Osteoblast (primary cell): ENCODE measurements at places on chromosomes 5 and 9. TPM values are rescaled to one million over a fixed set of nuclear protein-coding genes. Genes with fewer than 3 reads are reported as not detected.

DNA sequence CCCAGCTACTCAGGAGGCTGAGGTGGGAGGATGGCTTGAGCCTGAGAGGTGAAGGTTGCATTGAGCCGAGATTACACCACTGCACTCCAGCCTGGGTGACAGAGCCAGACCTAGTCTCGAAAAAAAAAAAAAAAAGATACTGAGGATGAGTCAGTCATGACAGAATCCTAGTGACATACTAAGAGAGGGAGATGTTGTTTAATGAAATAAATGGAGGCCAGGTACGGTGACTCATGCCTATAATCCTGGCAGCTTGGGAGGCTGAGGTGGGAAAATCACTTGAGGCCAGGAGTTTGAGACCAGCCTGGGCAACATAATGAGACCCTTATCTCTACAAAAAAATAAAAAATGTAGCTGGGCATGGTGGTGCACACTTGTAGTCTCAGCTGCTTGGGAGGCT lies 107.2 kb downstream of the ZFAND5 start:
- peaks cover 3% of the 10 kb centered on the region for H3K27me3 ChIP-seq
- no peak for DNase-seq
- no peaks in the 10 kb centered on the region for H3K36me3 ChIP-seq
- H3K4me3 ChIP-seq, result no peak overlapping the region

GRCh38 chr5:131297886-131298285 lies 34.0 kb downstream of the CDC42SE2 start:
- H3K27me3 ChIP-seq, result no peaks in the 10 kb centered on the region
- no peak overlapping the region for H3K27ac ChIP-seq
- H3K36me3 ChIP-seq, result no peaks in the 10 kb centered on the region
- no peaks in the 10 kb centered on the region for H3K4me1 ChIP-seq
- no peak overlapping the region for H3K4me3 ChIP-seq

DNA sequence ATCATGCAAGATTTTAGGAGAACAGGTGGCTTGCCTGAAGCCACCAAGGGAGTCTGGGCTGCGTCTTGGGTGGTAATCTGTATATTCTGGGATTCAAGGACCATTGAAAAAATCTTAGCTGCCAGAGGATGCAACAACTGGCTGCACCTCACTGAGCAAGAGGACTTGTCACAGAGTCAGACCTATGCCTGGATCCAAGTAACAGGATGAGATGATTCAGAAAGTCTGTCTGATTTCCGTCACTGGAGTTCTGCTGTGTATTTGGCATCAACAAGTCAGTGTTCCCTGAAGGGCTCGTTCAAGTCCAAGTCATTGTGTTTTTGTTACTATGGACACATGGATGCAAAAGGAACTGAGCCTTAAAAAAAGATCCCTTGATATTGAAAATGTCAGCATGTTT lies 37.8 kb upstream of the CARTPT start:
- H3K27ac ChIP-seq, result no peak overlapping the region
- H3K4me1 ChIP-seq, result no peaks in the 10 kb centered on the region
- no peaks in the 10 kb centered on the region for H3K36me3 ChIP-seq
- no peak overlapping the region for H3K4me3 ChIP-seq
- DNase-seq, result no peak

GRCh38 chr9:112437406-112437805 lies 49.2 kb upstream of the KIAA1958 start:
- H3K27me3 ChIP-seq, result no peaks in the 10 kb centered on the region
- no peaks in the 10 kb centered on the region for H3K4me1 ChIP-seq
- no peaks in the 10 kb centered on the region for H3K36me3 ChIP-seq
- no peak overlapping the region for H3K4me3 ChIP-seq

GRCh38 chr5:118176146-118176545 lies 812.2 kb downstream of the DTWD2 start:
- H3K27ac ChIP-seq, result no peak overlapping the region
- no peaks in the 10 kb centered on the region for H3K4me1 ChIP-seq

DNA sequence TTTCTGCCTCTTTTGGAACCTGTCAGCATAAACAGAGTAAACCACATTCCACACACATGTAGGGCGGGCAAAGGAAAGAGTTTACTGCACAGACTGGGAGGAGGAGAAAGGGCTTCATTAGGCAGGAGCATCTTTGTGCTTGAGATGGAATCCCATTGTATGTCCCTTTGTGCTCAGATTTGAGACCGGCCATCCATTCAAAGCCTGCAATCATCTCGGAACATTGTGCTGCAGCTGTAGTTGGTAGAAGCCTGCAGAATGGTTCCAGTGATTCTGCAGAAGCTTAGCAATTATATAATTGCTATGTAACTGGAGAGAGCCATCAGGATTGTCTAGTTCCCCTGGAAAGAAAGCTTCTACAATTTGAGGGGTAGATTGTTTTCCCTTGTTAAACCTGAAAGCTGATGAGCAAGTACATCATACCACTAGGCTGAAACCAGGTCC lies 16.5 kb downstream of the ZNF462 start:
- H3K4me3 ChIP-seq, result no peak overlapping the region
- no peaks in the 10 kb centered on the region for H3K36me3 ChIP-seq
- H3K4me1 ChIP-seq, result peaks cover 34% of the 10 kb centered on the region

DNA sequence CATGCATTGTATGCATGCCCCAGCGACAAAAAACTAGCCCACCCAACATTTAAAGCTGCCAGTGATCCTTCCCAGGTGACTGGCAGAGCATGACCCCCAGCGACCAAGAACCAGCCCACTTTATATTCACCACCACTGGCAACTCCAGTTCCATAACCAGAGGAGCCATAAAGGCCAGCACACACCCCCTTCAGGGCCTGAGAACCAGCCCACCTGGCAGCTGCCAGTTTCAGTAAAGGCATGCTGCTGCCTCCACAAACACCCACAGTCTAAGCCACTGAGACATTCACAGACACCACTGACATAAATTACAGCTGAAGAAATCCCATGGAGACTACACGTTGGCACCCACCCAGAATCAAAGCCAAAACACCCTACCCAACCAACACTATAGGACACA lies 46.9 kb upstream of the RGS7BP start:
- no peak overlapping the region for H3K27ac ChIP-seq
- H3K27me3 ChIP-seq, result no peaks in the 10 kb centered on the region
- DNase-seq, result no peak
- no peaks in the 10 kb centered on the region for H3K36me3 ChIP-seq

DNA sequence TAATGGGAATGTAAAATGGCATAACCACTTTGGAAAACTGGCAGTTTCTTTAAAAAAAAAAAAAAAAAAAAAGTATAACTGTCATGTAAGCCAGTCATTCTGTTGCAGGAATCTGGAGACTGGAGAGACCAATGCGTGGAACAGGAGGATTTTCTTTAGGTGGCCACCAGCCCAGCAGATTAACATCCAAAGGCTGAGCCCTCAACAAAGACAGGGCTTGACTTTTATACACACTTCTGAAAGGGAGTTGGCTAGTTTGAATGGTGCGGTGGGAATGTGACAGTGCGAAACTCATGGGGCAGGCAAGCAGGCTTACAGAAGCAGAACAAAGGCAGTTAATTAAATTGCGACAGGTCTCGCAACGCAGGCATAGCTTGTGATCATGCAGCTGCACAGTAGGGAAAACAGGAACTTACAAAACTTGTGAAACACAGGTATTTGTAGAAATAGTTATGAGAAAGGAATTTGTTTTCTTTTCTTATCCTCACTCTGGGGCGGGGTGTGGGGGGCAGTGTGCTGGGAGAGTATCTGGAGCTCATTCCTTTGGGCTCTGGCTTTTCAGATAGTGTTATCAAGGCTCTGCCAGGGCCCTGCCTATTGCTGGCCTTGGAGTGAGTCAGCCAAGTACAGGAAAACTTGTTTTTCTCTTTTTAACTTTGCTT lies 12.0 kb downstream of the UIMC1 start:
- no peak overlapping the region for H3K4me3 ChIP-seq
- H3K27ac ChIP-seq, result peak overlapping the region; percentile 70
- DNase-seq, result peak; percentile 11
- no peaks in the 10 kb centered on the region for H3K27me3 ChIP-seq
- H3K36me3 ChIP-seq, result no peaks in the 10 kb centered on the region

- no peaks in the 10 kb centered on the region for H3K36me3 ChIP-seq
- H3K27ac ChIP-seq, result peak overlapping the region; percentile 34
- peak; percentile 78 for DNase-seq
- peaks cover 22% of the 10 kb centered on the region for H3K4me1 ChIP-seq
- H3K4me3 ChIP-seq, result peak overlapping the region; percentile 77
- H3K27me3 ChIP-seq, result no peaks in the 10 kb centered on the region
Measured at GRCh38 chr5:83718195-83718825, 2.3 kb downstream of the HAPLN1 start.

DNA sequence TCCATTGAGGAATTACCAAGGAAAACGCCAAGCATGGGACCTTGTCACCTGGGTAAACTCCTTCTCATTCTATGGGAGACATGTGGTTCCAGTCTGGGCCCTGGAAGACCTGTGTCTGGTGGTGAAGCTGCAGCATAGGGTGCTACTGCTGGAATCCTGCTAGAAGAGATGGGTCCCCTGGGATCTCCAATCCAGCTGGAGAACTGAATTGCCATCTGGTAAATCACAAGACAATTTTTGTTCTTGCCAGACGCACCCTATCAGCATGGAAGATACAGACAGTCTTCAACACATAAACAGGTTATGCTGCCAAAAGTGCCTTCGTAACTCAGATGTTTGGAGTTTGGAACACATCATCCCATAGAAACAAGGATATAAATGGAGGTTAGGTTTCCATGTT lies 424.0 kb upstream of the BRINP1 start:
- H3K27me3 ChIP-seq, result no peaks in the 10 kb centered on the region
- H3K36me3 ChIP-seq, result no peaks in the 10 kb centered on the region
- no peak overlapping the region for H3K27ac ChIP-seq
- no peak for DNase-seq

DNA sequence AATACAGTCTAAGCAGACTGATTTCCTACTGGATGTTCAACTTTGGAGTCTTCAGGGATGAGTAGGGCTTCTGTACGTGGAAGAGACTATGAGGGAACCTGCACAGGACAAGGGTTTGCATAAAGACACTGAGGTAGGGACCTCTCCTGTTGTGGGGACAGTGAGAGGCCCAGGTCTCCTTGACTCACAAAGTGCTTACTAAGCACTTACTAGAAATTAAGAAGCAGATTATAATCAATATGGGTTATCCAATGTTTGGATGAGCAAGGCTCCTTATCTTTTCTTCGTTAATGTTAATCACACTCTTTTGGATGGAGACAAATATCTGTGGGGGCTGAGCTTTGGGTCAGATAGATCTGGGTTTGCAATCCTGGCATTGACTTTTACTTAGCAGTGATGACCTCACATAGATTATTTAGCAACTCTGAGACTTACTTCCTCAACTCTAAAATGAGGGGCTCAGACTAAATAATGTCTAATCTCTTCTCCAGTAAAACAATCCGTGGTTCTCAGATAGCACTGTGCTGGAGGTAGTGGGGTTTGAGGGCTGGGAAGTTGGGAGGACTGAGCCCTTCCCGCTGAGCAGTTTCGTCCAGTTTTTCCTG lies 45.9 kb downstream of the PDCD1LG2 start:
- peaks cover 8% of the 10 kb centered on the region for H3K36me3 ChIP-seq
- H3K27me3 ChIP-seq, result no peaks in the 10 kb centered on the region
- no peak overlapping the region for H3K27ac ChIP-seq
- no peak overlapping the region for H3K4me3 ChIP-seq

DNA sequence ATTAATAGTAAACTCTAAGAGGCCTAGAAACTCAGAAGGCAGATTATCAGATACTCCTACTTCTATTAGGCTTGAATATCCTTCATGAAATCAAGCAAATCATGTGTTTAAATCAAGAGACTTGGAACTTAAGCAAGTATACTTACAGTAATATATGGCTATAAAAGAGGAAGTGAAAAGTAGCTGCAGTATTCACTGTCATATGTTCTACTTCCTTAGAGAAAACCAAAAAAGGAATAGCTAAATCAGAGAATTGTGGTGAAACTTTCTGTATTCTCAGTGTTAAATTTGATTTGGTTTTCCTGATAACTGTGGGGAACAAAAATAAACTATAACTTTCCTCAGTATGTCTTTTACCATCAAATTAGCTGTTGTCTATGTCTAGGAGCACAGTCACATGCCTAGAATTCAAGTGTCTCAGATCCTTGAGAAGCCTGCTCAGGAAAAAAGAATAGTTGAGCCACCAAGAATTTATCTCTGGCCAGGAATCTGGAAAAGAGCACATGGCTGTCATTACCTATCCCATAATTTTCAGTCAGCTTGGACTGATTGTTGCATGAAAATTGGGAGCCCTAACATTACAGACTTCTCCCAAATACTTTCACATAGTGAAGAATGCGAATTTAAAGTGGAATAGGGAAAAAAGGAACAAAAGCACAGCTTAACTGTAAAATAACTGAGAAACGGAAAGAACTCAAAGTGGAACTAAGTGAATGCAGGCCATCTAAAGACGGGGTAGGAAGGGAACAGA lies 1.7 kb downstream of the FKBP15 start:
- no peaks in the 10 kb centered on the region for H3K27me3 ChIP-seq
- peaks cover 28% of the 10 kb centered on the region for H3K4me1 ChIP-seq
- H3K27ac ChIP-seq, result peak overlapping the region; percentile 92
- peak overlapping the region; percentile 97 for H3K4me3 ChIP-seq
- peaks cover 6% of the 10 kb centered on the region for H3K36me3 ChIP-seq
- DNase-seq, result no peak

DNA sequence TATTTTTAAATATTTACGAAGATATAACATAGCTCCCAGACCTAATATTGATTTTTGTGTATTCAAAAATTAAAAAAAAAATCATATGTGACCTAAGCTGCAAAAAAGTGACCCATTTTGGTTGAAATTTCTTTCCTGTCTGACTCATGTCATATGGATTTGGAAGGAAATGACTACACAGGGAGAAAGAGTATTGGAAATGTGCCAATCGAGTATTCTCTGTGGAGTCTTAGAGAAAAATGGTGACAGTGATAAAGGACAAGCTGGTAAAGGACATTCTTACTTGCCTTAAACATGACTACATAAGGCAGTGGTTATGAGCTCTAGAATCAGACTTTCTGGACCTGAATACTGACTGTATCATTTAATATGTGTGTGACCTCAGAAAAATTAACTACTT lies 262.9 kb upstream of the PTPRD start:
- no peaks in the 10 kb centered on the region for H3K27me3 ChIP-seq
- no peaks in the 10 kb centered on the region for H3K36me3 ChIP-seq
- DNase-seq, result no peak
- no peaks in the 10 kb centered on the region for H3K4me1 ChIP-seq
- no peak overlapping the region for H3K4me3 ChIP-seq

DNA sequence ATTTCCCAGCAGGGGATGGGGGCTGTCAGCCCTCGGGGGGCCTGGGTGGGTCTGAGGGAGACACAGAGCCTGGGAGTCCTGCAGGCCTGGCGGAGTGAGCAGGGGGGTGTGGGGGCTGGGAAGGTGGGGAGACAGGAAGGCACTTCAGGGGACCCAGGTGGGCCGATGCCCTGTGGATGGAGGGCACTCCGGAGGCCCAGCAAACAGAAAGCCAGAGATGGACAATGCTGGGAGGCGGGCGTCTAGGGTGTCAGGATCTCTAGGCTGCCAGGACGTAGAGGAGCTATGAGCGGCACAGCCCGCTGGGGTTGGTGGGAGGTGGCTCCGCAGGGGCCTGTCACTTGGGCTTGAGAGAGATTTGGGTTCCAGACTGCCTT lies 87.6 kb upstream of the COL5A1 start:
- DNase-seq, result peak; percentile 73
- H3K27me3 ChIP-seq, result no peaks in the 10 kb centered on the region
- no peak overlapping the region for H3K27ac ChIP-seq
- H3K36me3 ChIP-seq, result no peaks in the 10 kb centered on the region
- H3K4me1 ChIP-seq, result peaks cover 25% of the 10 kb centered on the region

The FCN2 gene
- total RNA-seq, result not detected in 2 replicates

The CDH18 gene
- 0.29 and 0.36 TPM in 2 replicates for total RNA-seq

The TMEFF1 gene
- 0.72 and 1.2 TPM in 2 replicates for total RNA-seq

The PRPF4 gene
- total RNA-seq, result 18.1 and 21.8 TPM in 2 replicates

The EFNA5 gene
- total RNA-seq, result 10.0 and 12.3 TPM in 2 replicates

The COL23A1 gene
- total RNA-seq, result under 0.01 TPM in 1 of 2 replicates, not detected in the other

The LURAP1L gene
- 88.3 and 107 TPM in 2 replicates for total RNA-seq
